Germinal center (tissue), 1 donor: ENCODE measurements at places on chromosomes 1 and 21.

GRCh38 chr1:14486401-14487201 is 111.9 kb upstream of the KAZN start:
- DNase-seq = no peak

DNA sequence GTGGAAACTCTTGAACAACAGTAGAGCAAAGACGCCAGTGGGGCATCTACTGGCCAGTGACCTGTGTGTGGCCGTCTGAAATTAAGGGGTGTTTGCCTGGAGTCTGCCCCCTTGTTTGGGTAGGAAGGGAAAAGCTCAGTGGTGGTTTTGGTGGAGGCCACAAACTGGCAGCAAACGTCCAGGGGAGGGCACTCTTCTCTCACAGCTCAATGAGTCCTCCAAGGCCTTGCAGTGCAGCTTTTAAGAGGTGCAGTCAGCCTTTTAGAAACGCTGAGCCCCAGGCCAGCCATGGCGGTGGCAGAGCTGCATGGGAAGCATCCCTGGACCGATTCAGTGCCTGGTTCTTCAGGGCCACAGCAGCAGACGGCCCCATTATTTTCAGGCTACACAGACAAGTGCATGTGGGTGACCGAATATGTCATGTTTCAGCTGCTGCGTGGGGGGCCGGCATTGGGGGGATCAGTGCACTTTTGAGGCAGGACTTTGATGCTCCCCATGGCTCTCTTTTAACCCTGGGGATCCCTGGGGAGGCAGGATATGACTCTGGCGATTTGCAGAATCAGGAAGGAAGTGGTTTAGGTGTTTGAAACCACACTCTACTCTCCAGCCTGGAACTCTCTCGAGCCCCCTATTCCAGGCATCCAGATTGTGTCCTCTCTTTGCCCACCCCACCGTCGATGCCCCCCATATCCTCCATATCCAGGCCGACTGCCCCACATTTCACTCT is 414.0 kb downstream of the PRDM2 start:
- peak; percentile 10 for DNase-seq

DNA sequence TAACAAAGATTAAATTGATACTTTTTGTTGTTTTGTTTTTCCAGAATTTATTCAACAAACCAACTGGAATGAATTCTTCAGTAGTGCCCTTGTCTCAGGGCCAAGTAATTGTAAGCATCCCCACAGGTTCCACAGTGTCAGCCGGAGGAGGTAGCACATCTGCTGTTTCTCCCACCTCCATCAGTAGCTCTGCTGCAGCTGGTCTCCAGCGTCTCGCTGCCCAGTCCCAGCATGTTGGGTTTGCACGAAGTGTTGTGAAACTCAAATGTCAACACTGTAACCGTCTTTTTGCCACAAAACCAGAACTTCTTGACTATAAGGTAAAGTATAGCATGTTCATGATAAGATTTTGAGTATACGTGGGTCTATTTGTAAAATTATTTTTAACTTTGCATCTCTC is 118.5 kb downstream of the ZMYM4 start:
- DNase-seq = no peak

DNA sequence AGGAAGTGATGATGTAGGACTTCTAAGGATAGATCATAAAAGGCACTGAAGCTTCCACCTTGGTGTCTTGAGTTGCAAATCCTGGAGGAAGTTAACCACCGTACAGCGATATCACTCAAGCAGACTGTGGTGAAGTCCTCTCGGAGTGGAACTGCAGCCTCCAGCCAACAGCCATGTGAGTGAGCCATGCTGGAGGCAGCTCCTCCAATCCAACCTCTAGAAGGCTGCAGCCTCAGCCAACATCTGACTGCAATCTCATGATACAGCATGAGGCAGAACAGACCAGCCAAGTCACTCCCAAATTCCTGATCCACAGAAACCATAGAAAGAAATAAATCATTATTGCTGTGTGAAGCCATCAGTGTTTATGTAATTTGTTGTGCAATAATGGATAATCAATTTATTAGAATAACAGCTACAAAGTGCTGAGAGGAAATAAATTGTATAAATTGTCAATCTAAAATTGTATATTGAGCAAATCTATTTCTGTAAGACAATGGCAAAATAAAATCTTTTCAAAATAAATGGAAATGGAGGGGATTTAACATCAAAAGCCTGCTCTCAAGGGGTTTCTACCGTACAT is 65.0 kb downstream of the PRSS38 start:
- no peak for DNase-seq

DNA sequence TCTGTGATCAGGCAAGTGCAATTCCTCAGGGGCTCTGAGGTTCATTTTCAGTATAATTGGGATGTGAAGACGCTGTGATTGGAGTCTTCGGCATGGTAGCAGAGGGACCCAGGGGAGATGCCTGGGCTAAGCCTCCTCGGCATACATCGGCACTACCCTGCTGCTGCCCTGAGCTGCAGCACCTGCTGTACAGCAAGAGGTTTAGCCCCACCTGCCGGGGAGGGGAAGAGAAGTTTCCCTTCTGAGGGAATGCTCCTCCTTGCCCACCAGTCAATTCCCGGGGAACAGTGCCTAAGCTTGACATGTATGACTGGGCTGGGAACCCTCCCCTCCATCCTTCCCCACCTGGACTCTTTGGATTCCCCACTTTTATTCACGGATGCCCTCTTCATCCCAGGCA is 24.9 kb downstream of the CNIH3 start:
- no peak for DNase-seq

GRCh38 chr1:22447621-22448111 is 4.0 kb upstream of the ZBTB40 start:
- no peak for DNase-seq

- DNase-seq = peak; percentile 3
These were observed 122.8 kb upstream of the IVNS1ABP start for GRCh38 chr1:185439727-185440415.

GRCh38 chr1:226943156-226943555 is 3.1 kb downstream of the COQ8A start:
- DNase-seq = no peak

GRCh38 chr1:232743999-232744398 is 61.2 kb upstream of the MAP10 start:
- no peak for DNase-seq

- DNase-seq = no peak
These were observed 156.8 kb downstream of the MIS18A start for GRCh38 chr21:32122082-32122481.

DNA sequence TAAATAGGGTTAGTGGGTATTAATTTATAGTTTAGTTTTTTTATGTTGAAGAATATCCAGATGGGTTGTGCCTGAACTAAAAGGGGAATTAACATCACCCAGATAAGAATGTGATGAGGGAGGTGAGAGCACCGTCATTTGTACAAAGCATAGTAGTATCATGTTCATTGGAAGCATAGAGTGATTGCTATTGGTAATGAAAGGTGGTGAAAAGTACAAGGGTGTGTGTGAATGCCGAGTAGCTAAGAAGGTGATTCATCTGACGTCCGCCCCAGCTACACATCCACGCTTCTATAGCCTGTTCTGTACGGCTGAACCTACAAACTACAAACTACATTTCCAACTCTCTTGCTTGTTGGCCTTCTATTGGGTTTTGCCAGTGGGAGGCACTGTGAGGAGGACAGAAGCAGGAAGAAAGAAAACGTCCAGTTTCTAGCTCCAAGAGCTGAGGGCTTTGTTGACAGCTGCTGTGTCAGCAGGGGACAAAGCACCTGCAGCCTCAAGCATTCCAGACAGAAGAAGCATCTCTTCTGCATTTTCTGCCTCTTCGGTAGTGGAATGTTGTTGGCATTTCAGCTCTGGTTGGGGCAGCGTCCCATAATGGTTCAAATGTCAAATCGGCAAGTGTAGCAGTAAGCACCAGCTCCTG is 404.8 kb downstream of the KCTD3 start:
- no peak for DNase-seq

- no peak for DNase-seq
These were observed 31.6 kb downstream of the EEIG2 start for GRCh38 chr1:108591466-108591865.

GRCh38 chr1:230303822-230304221 is 122.3 kb downstream of the PGBD5 start:
- DNase-seq = no peak

DNA sequence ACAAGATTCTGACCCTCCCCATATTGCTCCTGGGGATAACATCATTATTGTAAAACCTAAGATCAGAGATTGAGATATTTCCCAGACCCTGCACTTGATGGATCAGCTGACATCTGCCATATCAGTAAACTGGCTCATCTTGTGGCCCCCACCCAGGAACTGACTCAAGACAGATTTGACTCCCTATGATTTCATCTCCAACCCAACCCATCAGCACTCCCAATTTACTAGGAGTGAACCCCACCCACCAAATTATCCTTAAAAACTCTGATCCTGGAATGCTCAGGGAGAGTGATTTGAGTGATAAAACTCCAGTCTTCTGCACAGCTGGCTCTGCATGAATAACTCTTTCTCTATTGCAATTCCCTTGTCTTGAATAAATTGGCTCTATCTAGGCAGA is 6.1 kb upstream of the CLCC1 start:
- DNase-seq = no peak

DNA sequence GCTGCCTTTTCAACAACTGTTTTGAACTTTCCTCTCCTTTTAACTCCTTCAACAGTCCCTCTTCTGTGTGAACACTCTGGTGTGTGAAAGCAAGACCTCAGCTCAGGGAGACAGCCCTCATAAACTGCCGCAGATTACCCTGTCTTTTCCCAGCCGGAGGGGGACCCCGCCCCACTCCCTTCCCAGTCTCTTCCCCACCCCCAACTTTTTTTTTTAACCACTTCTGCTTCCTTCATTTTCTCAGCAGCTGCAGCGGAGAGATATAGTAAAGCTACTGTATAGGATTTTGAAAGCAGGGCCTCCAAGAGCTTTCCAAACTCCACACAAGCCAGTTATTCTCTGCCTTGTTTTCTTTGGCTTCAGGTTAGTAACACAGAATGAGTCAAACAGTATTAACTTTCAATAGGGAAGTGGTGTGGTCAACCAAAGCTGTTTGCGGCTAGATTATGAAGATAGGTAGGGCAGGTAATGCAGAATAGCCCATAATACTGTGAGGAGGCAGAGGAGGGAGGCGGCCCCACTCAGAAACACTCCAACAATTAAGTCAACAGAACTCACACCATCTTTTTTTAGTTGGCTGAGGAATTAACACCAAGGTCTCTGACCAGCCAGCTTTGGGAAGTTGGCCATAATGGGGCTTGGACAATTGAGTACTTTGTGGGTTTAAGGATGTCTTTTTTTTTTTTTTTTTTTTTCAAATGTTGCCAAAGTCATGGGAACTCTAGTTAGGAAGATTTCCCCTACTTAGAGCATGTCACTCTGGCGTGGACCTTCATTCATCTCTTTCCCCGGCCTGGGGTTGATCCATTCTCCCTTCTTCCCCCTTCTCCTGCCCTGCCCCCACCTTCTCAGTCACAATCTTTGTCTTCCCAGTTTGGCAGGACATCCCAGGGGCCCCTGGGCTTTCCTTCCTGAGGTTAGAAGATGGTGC is 177.0 kb downstream of the CLIC6 start:
- peak; percentile 23 for DNase-seq

DNA sequence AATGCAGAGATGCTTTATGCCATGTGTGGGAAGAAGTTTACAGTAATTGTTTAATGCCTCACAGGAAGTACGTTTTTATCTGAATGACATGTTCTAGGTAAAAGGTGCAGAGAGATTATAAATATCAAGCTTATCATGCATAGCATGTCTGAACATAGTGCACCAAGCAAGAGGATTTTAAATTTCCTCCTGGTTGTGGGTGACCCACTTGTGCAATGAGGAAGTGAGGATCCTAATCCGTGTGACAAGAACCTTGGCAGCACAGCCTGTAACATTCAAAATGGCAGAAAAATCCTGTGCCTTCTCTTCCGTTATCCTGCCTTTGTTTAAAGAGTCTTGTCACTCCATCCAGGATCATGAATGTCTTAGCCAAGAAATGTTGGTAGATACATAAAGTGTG is 75.6 kb downstream of the PLA2G4A start:
- no peak for DNase-seq

DNA sequence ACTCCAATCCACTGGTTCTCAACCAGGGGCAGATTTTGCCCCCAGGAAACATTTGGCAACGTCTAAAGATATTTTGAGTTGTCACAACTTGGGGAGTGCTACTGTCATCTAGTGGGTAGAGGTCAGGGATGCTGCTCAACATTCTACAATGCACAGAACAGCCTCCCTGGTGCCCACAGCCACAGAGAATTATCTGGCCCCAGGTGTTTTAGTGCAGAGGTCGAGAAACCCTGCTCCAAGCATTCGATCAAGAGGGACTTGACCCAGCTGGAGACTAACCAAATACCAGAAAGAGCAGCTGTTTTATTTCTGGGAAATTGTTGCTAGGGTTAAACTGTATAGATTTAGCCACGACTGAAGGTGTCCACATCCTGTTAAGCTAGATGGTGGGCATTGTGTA is 19.2 kb downstream of the CD247 start:
- no peak for DNase-seq
